ENCODE measurements at places on chromosomes 3 and 15. TPM values are rescaled to one million over a fixed set of nuclear protein-coding genes. Genes with fewer than 3 reads are reported as not detected.

RPP14 gene
- total RNA-seq: 5.0 TPM

ACP3 gene
- 71.7 TPM for total RNA-seq

DUT gene
- total RNA-seq: 65.5 TPM

ISLR2 gene
- 0.57 TPM for total RNA-seq

DNA sequence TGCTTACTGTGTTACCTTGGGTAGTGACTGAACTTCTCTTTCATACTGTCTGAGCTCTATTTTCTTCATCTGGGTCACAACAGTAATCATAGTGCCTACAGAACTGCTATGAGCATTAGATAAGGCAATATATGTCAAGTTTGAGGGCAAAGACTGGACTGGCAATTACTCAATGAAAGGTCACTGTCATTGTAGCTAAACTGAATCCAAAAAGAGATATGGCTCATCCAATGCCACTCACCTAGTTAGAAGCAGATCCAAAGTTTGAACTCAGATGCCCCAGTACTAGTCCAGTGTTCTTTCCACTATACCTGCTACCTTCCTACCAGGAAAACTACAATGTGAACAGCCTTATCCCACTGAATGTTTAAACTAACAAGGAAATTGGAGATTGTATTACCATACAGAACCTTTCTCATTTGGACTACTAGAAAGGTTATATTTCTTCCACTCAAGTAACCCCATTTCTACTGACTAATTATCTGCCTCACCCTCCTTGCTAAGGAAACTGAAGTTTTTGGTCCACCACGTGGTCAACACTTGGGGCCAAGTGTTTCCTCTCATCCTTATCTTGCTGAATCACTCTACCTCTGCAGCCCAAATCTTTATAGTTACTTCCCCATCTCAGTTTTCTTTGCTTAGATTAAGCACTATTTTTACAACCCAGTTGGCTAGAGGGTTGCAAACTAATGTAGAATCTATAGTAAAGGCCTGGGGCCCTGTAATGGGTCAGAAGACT lies 202.3 kb upstream of the LPP start:
- DNase-seq: no peak

- DNase-seq: no peak
Observed at GRCh38 chr15:89876396-89877082, 17.3 kb downstream of the AP3S2 start.

DNA sequence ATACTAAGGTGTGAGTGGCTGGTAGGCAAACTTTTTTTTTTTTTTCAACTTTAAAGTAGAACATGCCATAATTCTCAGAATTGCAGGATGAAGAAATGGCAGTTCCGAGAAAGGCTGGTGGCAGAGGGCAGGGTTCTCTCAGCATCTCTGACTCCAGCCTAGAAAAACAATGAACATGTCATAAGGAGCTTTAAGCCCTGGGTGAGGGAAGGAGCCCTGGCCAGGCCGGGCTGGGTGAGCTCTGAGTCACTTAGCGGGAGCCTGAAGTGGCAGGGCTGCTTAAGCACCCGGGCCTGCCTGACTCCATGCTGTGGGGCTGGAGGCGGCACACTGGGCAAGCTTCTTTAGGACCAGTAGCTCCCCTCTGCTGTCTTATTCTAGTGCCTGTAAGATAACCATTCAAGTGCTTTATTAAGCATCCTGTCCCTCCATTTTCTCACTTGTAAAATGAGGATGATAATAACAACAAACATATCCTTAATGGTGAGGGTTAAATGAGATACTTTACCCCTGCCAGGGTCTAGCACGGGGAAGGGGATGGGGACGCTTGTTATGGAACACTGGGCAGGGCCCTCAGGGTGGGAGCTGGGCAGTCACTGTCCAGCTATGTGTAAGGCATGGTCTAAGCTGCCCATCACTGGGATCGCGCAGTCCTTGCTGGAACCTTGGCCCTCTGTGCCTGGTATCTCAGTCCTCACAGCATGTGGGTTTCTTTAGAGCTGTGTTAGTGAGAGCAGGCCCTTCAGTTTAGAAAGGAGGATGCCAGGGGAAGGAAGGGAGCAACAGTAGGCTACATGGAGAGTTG lies 18.4 kb downstream of the SMAD6 start:
- no peak for DNase-seq

- DNase-seq: no peak
Observed at GRCh38 chr15:81941479-81941878, 104.3 kb downstream of the MEX3B start.

- peak; percentile 79 for DNase-seq
Observed at GRCh38 chr3:89107461-89108290, at the start of gene EPHA3. Gene EPHA3 (plus strand): TSS chr3:89107621. CDS start chr3:89107749, 128 bp downstream.

- DNase-seq: no peak
Observed at GRCh38 chr3:72436863-72437592, 411.2 kb downstream of the SHQ1 start.

DNA sequence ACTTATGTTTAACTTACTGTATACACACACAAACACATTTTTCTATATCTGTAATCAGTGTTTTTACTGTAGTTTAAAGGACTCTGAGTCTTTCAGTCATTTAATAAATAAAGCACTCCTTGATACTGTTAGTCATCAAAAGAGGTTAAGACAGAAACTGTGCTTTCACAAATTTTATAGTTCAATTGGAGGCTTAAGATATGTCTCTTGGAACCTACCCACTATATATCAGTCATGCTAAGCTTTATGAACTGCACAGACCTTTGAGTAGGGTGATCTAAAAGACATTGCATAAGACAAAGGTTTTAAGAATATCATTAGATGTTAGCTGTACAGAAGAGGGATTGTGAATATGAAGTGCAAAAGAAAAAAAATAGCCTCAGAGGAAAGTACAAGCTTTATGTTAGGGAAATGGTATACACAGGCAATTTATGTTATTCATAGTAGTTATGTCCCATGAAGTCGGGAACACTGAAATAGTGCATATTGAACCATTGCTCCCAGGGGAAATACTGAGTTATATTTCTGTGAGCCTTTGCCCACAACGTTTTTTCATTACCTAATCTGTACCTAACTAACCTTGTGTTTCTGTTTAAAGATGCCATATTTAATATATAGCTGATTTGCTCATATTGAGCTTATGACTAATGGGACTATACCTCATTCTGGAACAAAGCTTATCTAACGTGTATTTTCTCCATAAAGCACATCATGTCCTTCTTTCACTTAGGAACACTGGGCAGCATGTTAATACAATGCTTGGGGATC lies 19.7 kb downstream of the CHMP2B start:
- DNase-seq: no peak

DNA sequence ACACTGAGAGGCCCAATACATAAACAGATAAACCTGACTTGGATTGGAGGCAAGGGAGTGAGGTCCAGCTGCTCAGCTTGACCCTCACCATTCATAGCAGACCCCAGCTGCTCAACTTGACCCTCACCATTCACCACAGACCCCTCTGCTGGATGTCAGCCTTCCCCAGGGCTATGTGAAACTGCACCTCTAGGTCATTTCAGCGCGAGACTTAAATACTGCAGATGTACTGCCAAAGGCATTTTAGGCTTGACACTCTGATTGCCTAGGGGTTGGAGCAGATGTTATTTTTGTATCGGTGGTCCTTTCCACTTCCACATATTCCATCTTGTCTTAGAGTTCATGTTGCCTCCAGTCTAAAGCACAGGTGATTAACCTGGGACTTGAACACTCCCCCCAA lies 41.5 kb upstream of the FAM98B start:
- no peak for DNase-seq

DNA sequence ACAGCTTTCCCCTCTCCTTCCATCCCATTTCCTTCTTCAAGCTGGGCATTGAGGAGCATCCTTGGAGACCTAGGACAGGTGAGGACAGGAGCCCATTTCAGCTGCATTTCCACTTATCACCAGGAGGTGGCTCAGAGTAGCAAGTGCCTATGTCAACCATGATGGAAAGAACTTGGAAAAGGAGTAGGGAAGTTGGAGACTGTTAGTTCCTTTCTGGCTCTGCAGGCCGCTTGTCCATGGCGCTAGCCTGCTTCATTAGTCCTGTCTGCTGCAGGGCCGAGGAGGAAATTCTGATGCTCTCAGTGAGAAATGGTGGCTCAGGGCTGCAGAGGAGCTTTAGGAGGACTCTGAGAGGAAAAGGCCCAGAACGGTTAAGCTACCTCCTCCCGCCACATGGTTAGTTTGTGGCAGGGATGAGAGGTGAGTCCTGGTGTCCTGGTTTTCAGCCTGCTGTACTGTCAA lies 7.0 kb upstream of the CD276 start:
- DNase-seq: no peak

GRCh38 chr15:90762109-90762508 lies 45.0 kb downstream of the BLM start:
- peak; percentile 81 for DNase-seq
